ENCODE measurements at places on chromosomes 6 and 20. TPM values are rescaled to one million over a fixed set of nuclear protein-coding genes. Genes with fewer than 3 reads are reported as not detected.
A peak's percentile ranks its signal among the peaks of the same experiment; 100 is the strongest.

DNA sequence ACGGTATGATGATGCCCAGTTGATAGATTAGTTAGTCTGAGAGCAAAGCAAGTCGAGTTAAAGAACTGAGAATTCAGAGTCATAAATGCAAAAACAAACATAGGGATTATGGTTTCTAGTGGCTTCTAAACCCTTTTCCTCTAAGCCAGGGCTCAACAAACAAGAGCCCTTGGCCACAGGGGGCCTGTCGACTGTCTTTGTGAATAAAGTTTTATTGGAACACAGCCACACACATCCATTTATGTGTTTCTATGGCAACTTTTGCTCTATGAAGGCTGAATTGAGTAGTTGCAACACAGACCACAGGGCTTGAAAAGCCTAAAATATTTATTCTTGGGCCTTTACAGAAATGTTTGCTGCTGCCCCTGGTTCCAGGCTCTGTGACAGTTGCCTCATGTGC, 76.2 kb downstream of the SLC24A3 start:
- no peak for DNase-seq

GRCh38 chr20:10857352-10858070, 183.7 kb upstream of the JAG1 start:
- DNase-seq = peak; percentile 52

DNA sequence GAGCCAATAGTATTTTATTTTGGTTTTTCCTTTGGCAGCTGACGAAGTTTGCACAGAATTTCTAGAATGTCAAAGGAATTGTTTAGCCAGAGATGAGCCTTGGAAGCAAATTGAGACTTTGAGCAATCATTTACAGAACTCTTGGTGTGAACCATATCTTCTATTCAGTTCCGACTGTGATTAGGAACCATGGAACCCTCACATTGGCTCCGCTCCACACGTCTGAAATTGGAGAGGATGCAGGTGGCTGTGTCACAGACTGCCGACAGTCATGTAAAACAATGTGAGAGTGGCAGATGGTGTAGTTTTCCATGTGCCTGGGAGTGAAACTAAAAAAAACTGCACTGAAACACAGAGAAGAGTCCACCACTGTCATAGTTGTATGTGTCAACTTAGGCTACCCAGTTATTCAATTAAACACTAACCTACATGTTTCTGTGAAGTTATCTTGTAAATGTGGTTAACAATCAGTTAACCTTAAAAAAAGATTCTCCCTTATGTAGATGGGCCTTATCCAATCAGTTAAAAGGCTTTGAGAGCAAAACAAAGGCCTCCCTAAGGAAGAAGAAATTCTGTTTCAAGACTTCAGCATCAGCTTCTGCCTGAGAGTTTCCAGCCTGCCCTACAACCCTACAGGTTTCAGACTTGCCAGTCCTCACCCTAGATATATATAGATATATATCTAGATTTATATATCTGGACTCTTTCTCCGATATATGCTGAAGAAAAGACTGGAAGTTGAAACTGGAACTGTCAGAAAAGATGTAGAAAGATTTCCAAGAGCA, 3.3 kb upstream of the HMGN4 start:
- no peak for DNase-seq

Gene SNHG17
- 33.6 TPM for polyA plus RNA-seq

Gene FBXO5
- 27.6 TPM for polyA plus RNA-seq

Data from renal cortex interstitium (tissue), 15 donors.